ENCODE measurements at places on chromosomes 11 and 22.

GRCh38 chr11:105296806-105297205 lies 157.2 kb upstream of the CARD18 start:
- DNase-seq, result no peak

DNA sequence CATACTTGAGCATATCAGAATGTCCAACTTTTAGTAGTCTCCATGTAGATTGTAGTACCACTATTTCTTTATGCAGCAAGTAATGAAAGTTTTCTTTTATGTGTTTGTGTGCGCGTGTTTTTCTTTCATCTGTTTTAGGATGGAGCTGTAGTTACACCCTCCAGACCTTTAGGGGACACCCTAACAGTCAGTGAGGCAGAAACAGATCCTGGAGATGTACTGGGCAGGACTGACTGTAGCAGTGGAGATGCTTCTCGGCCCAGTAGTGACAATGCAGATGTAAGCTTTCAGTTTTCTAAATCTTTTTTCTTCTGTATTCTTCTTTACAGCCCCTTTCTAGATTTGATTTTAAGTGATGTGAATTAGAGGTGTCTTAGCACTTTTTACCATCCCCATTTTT lies 79.9 kb upstream of the GRIK4 start:
- DNase-seq, result no peak

GRCh38 chr22:28450109-28450508 lies 229.5 kb downstream of the TTC28 start:
- DNase-seq, result no peak

DNA sequence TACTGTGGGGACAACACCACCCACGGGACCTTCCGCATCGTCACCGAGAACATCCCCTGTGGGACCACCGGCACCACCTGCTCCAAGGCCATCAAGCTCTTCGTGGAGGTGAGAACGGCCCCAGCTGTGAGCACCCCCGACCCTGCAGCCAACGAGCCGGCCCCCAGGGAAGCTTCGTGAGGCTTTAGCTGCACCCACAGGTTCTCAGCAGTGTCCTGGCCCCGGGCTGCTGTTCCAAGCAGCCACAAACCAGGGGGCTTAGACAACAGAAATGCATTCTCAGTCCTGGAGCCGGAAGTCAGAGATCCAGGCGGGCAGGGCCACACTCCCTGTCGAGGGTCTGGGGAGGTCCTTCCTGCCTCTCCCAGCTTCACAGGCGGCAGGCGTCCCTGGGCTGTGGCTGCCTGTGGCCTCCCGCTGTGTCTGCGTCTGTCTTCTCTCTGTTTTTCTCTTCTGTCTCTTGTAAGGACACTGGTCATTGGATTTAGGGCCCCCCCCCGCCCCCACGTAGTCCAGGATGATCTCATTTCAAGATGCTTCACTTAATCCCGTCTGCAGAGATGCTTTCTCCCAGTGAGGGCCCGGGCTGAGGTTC lies 12.5 kb downstream of the MUC5B start:
- DNase-seq, result no peak

DNA sequence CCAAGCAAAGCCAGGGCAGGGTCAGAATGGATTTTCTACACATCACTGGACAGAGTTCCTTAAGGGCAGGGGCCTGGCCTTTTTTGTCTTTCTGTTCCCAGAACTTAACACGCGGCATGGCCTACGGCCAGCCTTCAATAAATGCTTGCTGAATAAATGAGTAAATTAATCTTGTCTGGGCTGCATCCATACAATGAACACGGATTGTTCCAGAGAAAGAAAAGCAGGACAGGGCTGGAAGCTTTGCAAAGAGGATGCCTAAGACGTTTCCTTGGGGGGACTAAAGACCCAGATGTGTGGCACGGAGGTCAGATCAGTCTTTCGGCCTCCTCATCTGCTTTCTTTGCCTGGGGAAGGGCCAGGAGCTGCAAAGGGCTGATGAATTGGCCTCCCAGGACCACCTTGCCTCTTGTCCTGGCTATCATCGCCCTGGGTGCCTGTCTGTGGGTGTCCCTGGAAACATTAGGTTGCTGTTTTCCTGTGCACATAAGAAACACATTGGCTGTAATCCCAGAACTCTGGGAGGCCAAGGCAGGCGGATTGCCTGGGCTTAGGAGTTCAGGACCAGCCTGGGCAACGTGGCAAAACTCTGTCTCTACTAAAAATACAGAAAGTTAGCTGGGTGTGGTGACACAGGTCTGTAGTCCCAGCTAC lies 20.8 kb upstream of the RFPL3 start:
- no peak for DNase-seq

DNA sequence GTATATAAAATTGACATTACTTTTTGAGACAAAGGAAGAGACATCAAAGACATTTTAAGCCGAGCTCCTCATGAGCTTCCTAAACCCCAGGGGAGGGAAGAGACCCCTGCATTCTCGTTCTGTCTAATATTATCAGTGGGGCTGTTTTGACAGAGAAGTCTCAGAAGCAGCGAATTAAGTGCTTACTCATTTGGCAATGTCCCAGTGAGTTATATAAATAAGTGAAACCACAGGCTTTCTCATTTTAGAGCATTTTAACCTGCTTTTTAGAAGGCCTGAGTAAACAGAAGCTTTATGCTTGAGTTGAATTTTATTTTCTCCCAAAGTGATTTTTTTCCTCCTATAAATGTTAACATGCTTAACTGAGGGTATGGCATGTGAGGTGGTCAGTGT lies 23.2 kb upstream of the C1QTNF4 start:
- DNase-seq, result no peak

- DNase-seq, result no peak
These were observed 846 bp upstream of the UNC93B1 start for GRCh38 chr11:68004551-68005335.

DNA sequence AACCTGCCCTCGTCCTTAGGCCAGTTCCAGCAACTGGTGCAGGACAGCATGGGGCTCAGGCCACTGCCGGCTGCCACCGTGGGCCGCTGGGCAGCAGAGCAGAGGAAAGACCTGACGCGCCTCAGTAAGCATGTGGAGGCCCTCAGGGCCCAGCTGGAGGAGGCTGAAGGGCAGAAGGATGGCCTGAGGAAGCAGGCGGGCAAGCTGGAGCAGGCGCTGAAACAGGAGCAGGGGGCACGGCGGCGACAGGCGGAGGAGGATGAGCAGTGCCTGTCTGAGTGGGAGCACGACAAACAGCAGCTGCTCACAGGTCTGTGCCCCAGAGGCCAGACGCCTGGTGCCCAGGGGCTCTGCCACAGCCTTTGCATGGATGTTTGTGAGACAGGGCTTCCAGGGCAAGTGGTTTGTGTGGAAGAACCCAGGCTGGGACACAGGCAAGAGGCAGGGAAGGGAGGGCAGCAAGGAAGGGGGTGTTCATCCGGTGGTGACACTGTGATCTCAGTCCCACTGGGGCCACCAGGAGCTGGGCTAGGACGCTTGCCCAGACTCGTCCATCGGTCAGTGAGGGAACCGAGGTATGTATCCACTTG lies 13.9 kb downstream of the CCDC157 start:
- no peak for DNase-seq

- no peak for DNase-seq
These were observed 5.9 kb upstream of the VWA5A start for GRCh38 chr11:124109377-124109776.

DNA sequence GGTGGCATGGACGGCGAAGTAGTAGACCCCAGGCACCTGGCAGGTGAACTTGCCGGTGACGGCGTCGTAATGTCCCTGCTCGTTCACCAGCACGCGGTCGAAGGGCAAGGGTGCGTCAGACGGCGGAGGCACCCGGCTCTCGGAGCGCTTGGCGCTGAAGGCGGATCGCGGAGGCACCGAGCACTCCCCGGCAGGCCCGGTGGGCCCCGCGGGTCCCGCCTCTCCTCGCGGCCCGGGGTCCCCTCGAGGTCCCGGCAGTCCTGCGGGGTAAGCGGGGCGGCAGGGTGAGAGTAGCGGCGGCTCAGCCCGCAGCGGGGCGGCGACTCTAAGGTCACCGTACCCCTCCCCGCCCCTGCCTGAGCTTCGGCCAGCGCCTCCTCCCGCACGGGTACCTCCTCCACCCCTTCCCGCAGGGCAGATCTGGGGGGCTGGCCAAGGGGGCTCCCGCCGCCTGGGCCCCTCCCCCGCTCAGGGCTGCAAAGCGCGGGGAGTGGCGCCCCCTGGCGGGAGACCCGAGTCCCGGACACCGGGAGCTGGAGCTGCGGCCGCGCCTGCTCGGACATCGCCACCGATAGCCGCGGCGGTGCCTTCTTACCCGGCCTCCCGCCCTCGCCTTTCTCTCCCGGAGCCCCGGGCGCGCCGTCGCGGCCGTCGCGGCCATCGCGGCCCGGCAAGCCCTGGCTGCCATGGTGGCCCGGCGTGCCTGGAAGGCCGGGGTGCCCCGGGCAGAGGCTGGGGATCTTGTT lies 921 bp downstream of the C1QTNF5 start:
- no peak for DNase-seq

DNA sequence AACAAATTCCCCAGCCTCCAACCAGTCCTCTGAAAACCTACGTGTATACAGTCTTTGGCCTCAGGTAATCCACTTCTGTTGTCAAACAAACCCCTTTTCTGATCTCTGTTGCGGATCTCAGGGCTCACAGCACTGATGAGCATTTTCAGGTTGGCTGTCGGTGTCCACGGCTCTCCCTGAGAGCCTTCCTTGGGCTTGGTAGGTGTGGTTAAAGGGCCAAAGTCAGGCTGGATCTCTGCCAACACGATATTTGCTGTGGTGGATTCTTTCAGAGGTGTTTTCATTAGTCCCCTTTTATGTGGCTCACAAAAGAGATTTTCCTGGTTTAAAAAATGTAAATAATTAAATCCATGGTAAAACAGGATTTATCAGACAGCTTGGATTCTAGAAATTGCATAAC lies 2.9 kb downstream of the E2F8 start:
- no peak for DNase-seq

GRCh38 chr11:842370-843002 lies at the start of the genes POLR2L and TSPAN4:
POLR2L (minus strand) TSS chr11:842529; CDS start chr11:842508, 21 bp downstream.
TSPAN4 (plus strand) TSS chr11:842852; CDS start chr11:850305, 7,453 bp downstream.
- DNase-seq, result peak; percentile 78

GRCh38 chr11:18046116-18046777 lies at the start of gene TPH1:
TPH1 (minus strand) TSS chr11:18046269; CDS start chr11:18040762, 5,507 bp downstream.
- no peak for DNase-seq

DNA sequence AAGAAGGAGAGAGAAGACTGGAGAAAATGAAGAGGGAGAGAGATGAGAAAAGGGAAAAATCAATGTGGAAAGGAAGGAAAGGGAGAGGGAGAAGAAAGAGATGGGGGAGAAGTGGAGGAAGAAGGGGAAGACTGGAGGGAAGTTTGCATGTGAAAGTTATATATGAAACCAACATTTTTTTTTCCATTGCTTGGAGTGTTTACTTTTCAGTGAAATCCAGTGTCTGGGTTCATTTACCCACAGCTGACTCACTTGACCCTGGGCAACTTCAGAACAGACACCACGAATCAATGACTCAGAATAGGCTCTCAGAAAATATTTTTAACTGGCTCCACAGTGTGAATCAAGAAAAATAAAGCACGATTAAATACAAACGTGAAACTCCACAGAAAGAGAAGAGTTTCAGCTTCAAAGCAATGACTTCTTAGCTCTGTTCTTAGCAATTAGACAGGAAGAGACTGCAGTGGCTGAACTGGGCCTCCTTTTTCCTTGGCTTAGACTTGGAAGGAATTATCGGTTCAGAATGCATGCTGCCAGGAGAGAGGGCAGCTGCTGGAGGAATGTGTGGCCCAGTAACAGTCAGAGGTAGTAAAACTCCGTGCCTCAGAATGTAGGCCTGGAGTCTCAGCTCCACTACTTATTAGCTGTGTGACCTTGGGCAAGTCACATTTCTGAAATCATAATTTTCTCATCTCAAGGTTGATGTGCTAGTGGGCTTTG lies 237.5 kb downstream of the MIAT start:
- DNase-seq, result no peak

DNA sequence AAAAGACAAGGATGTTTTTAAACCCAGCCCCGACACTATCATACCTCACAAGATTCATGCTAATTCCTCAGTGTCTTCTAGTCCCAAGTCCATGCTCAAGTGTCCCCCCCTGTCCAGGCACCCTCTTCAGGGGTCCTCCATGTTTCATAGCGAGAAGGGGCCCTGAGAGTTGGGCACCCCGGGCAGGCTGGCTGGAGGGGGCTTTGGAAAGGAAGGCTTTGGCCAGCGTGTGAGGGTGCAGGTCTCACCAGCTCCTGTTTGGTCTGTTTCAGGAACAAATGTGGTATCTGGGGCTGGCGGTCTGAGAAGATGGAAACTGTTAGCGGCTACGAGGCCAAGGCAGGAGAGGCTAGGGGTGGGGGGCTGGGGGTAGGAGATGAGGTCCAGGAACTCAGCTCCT lies 4.5 kb upstream of the SSH3 start:
- no peak for DNase-seq

GRCh38 chr11:128734103-128734831 lies 40.4 kb downstream of the FLI1 start:
- DNase-seq, result no peak

DNA sequence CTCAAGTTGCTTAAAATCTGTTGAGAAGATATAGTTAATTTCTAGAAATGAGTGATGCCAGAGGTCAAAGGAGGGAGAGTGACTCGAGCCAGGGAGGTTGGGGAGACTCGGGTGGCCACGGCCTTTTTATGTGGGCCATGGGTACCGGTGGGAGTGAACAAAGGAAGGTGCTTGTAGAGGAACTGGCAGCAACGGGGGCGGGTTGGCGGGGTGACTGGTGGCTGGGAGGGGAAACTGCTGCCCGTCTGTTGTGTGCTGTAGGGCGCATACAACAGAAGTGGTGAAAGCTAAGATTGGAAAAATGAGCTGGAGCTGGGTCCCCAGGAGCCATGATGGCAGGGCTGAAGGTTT lies 5.4 kb downstream of the DAGLA start:
- no peak for DNase-seq

GRCh38 chr11:119340335-119341221 lies at the start of gene C1QTNF5:
C1QTNF5 (minus strand) TSS chr11:119340883; CDS start chr11:119340397, 486 bp downstream.
- DNase-seq, result no peak

- DNase-seq, result no peak
These were observed 162.7 kb upstream of the SORL1-AS1 start for GRCh38 chr11:121615501-121615900.

DNA sequence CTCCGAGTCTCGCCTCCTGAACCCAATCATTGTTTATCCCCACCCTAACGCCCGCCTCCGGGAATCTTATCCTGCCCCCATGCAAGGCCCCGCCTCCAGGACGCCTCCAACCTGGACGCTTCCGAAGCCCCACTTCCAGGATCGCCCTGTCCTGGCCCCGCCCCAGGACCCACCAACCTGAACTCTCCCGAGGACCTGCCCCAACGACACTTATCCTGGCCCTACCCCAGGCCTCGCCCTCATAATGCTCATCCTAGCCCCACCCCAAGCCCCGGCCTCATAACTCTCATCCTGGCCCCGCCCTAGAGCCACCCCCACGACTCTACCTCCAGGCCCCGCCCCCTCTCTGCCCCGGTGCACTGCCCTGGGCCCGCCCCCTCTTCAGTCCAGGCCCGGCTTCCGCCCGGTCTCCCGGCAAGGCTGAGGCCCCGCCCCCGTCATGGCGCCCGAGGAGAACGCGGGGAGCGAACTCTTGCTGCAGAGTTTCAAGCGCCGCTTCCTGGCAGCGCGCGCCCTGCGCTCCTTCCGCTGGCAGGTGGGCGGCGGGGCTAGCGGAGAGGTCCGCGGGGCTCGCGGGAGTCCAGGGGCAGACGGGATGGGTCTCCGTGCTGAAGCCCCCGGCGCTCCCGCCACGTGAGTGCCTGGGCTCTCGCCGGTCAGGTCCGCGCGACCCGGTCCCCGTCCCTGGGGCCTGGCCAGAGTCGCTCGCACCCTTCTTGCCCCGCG lies 45.7 kb upstream of the DEFB108B start:
- DNase-seq, result peak; percentile 72

GRCh38 chr11:66072518-66072917 lies 2.4 kb downstream of the PACS1 start:
- no peak for DNase-seq

Data from activated CD4-positive, CD25-positive, alpha-beta regulatory T cell treated with anti-CD3 and anti-CD28 coated beads, Interleukin-2, amount 50 U/mL, for 16 hours (primary cell).